ENCODE measurements at places on chromosomes 16 and 17. TPM values are rescaled to one million over a fixed set of nuclear protein-coding genes. Genes with fewer than 3 reads are reported as not detected.

ANKRD40CL gene
- total RNA-seq = not detected

CDRT15 gene
- not detected for total RNA-seq

ARHGAP44 gene
- total RNA-seq = 12.6 TPM

RNF222 gene
- not detected for total RNA-seq

TANGO6 gene
- total RNA-seq = 19.9 TPM

SLFN13 gene
- 15.0 TPM for total RNA-seq

APOBR gene
- 3.1 TPM for total RNA-seq

MBTPS1 gene
- total RNA-seq = 75.0 TPM

INCA1 gene
- total RNA-seq = 1.2 TPM

TEKT1 gene
- not detected for total RNA-seq

GRCh38 chr16:56121156-56121500, 70.2 kb upstream of the GNAO1 start:
- no peak for DNase-seq
- no peaks in the 10 kb centered on the region for H3K36me3 ChIP-seq
- H3K4me3 ChIP-seq = no peak overlapping the region
- no peaks in the 10 kb centered on the region for H3K27me3 ChIP-seq
- H3K27ac ChIP-seq = no peak overlapping the region
- H3K4me1 ChIP-seq = no peaks in the 10 kb centered on the region

GRCh38 chr17:39174920-39175694, 9.1 kb upstream of the ARL5C start:
- H3K4me3 ChIP-seq = no peak overlapping the region
- no peaks in the 10 kb centered on the region for H3K36me3 ChIP-seq
- H3K27me3 ChIP-seq = no peaks in the 10 kb centered on the region
- H3K4me1 ChIP-seq = no peaks in the 10 kb centered on the region
- DNase-seq = peak; percentile 94

DNA sequence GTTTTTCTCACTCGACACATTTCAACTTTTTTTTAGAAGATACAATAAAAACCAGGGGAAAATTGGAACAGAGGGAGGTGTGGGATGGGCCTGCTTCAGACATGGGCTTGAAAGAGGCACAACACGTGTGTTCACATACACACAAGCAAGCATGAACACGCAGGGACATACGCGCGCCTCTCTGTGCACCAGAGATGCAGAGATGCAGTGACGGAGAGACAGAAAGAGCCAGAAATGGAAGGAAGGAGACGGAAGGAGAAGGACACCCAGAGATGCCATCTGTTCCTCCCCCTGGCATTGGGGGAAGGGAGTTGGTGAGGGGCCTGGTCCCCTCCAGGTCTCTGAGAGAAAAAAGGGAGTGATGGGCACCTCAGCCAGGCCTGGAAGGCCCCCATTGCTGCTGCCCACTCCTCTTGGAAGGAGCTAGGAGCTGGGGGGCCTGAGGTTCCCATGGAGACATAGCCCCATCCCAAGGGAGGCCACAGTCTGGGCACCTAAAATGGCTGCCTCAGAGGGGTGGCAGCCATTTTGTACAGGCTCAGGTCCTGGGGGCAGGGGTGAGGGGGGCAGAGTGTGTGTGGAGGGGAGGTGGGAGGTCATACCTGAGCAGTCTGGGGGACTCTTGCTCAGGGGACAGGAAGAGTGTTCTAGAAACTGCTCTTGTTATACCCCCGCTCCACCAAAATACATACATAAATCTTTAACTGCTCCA, 3.8 kb upstream of the NEUROD2 start:
- no peaks in the 10 kb centered on the region for H3K4me1 ChIP-seq
- H3K4me3 ChIP-seq = no peak overlapping the region
- H3K36me3 ChIP-seq = no peaks in the 10 kb centered on the region
- H3K27me3 ChIP-seq = no peaks in the 10 kb centered on the region
- H3K27ac ChIP-seq = no peak overlapping the region
- DNase-seq = no peak

- no peak overlapping the region for H3K27ac ChIP-seq
- no peaks in the 10 kb centered on the region for H3K27me3 ChIP-seq
- H3K4me1 ChIP-seq = no peaks in the 10 kb centered on the region
Measured at GRCh38 chr17:9958586-9959281, 53.7 kb upstream of the RCVRN start.

- H3K27me3 ChIP-seq = no peaks in the 10 kb centered on the region
- H3K4me3 ChIP-seq = no peak overlapping the region
- no peak for DNase-seq
- no peak overlapping the region for H3K27ac ChIP-seq
Measured at GRCh38 chr16:72467157-72467759, 295.3 kb upstream of the PMFBP1 start.

GRCh38 chr16:29688172-29688571, 9.2 kb downstream of the QPRT start:
- DNase-seq = no peak
- H3K27ac ChIP-seq = no peak overlapping the region
- no peaks in the 10 kb centered on the region for H3K36me3 ChIP-seq
- no peaks in the 10 kb centered on the region for H3K4me1 ChIP-seq
- no peak overlapping the region for H3K4me3 ChIP-seq

GRCh38 chr16:777826-778225, 10.4 kb downstream of the RPUSD1 start:
- H3K4me1 ChIP-seq = no peaks in the 10 kb centered on the region
- H3K27ac ChIP-seq = no peak overlapping the region
- no peaks in the 10 kb centered on the region for H3K36me3 ChIP-seq

- H3K27me3 ChIP-seq = no peaks in the 10 kb centered on the region
- no peak for DNase-seq
- H3K4me3 ChIP-seq = no peak overlapping the region
- peaks cover 2% of the 10 kb centered on the region for H3K36me3 ChIP-seq
Measured at GRCh38 chr17:4535667-4536258, 19.4 kb downstream of the MYBBP1A start.

- no peaks in the 10 kb centered on the region for H3K27me3 ChIP-seq
- no peaks in the 10 kb centered on the region for H3K4me1 ChIP-seq
- H3K27ac ChIP-seq = no peak overlapping the region
- no peak overlapping the region for H3K4me3 ChIP-seq
Measured at GRCh38 chr17:82127315-82127595, 29.2 kb upstream of the FASN start.

- H3K27ac ChIP-seq = no peak overlapping the region
- no peaks in the 10 kb centered on the region for H3K27me3 ChIP-seq
- no peaks in the 10 kb centered on the region for H3K36me3 ChIP-seq
Measured at GRCh38 chr16:9300252-9300651, 208.8 kb downstream of the HAPSTR1 start.
